ENCODE measurements at places on chromosomes 13 and 19.

- no peak for DNase-seq
These were observed 27.6 kb downstream of the EDNRB start for GRCh38 chr13:77891041-77891440.

- DNase-seq, result no peak
These were observed 43.4 kb downstream of the PDCD5 start for GRCh38 chr19:32624410-32624809.

GRCh38 chr19:31520633-31521032 lies 171.4 kb upstream of the TSHZ3 start:
- DNase-seq, result no peak

- no peak for DNase-seq
These were observed 65.5 kb downstream of the EPSTI1 start for GRCh38 chr13:42926555-42926954.

DNA sequence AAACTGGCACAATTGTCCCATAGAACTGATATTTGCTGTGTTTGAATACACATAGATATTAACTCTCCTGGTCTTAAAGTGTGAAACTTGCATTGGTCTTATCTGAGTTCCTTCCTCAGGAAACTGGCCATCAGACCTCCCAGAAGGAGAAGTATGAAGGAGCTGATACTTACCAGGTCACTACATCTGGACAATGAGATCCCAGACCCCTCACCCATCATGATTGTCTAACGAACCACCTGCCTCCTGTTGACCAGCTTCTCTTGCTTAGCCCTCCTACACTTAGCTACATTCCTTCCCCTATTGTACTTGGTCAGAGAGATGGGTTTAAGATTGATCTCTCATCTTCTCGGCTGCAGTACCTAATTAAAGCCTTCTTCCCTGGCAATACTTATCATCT lies 413.3 kb downstream of the KCTD12 start:
- DNase-seq, result no peak

DNA sequence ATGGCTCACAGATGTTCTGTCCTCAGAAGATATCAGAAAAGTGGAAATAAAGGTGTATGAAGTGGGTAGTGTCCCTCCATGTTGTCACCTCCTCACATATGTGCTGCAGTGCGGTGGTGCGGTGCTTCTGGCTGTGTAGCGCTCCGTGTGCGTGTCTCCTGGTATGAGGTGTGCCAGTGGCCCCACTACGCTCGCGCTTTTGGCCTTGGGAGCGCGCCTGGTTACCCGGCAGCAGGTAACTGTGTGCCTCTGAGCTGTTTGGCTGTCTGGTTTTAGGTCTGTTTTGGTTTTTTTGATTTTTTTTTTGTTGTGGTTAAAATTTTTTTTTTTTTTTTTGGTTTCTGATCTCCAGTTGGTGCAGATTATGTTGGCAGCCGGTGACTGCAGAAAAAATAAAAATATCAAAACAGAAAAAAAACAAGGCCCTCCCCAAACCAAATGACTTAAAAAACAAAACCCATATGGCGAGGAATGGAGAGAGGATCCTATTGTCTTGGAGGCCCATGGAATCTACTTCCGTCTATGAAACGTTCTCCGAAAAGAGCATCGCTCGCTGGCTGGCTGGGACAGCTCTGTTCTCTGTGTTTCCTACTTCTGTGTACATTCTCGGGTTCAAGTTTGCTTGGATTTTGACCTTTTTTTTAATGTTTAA lies 7.9 kb downstream of the HNRNPL start:
- no peak for DNase-seq

GRCh38 chr19:14402332-14403144 lies 16.6 kb downstream of the DDX39A start:
- DNase-seq, result peak; percentile 69

DNA sequence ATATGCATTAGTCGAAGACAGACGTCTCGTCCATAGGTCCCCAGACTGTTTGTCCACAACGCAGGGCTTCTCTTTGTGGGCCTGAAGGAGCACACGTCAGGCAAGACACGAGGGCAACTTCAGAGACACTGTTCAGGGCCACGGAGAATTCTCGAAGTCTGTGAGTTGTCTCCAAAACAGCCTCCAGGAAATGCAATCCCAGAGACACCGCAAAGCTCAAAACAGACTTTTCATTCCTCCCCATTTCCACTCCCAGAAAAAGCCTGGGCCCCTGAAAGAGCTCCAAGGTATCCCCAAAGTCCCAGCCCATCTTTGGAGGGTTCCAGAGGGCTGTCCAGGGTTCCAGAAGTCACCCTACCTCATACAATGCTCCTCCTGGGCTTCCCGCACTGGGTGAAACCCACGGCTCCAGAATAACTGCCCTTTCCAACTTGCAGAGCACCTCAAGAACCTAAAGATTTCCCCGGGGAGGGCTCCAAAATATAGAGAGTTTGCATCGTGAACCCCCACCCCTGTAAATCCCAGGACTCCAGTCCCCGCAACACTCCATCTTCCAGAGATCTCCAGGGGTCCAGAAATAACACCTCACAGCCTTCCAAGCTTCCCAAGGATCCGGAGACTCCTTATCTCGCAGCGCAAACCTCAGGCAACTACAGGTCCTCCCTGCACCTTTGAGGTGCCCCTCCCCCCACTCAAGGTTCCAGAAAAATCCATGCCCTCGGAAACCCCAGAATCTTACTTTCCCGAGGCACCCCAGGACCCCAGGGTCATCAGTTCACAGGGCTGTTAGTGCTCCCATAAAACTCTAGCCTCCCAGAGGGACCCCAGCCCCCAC lies 687 bp upstream of the FTL start:
- DNase-seq, result peak; percentile 33

GRCh38 chr13:111912991-111913760 lies 153.8 kb upstream of the SOX1 start:
- DNase-seq, result no peak

DNA sequence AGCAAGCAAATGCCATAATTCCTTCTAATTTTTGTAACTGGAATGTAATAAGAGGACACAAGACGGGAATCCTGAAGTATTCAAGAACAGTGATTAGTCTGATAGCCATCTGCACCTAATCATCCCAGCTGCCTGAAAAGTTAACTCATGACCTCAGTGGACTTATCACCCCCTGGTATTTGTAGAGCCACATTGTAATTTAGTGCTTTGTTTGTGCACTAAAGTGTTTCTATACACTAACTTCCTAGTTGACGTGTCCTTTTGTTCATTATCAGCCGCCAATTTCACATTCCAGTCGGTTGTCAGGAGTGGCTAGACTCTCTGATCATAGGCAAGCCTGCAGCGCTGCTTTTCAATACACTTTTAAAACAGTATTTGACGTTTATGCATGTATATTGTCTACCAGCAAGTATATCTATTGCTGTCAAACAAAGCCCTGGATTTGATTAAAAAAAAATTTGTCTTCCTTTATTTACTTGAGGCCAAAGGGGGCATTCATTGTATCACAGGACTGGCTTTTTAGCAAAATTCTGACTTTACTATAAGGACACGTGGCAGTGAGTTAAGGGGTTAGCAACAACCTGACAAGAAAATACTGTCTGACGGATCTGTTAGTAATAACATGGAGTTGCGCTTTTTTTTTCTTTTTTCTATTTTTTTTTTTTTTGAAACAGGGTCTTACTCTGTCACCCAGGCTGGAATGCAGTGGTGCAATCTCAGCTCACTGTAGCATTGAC lies 10.4 kb upstream of the SOX21 start:
- DNase-seq, result no peak

All from GM04504 (cell line).